Breast epithelium (tissue), 4 donors: ENCODE measurements at places on chromosomes 4 and X.
A peak's percentile ranks its signal among the peaks of the same experiment; 100 is the strongest.

DNA sequence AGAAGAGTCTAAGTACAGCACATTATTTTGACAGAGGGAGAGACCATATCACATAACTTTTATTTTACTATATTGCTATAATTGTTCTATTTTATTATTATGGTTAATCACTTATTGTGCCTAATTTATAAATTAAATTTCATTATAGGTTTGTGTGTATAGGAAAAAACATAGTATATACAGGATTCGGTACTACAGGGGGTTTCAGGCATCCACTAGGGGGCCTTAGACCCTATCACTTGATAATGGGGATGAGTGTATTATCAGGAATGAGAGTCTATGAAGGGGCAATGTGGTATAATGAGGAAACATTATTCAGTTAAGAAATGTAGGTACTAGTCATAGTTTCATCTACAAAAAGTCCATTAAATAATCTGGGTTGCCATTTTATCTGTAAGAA is 833.1 kb downstream of the C4orf33 start:
- no peaks in the 10 kb centered on the region for H3K36me3 ChIP-seq
- H3K4me1 ChIP-seq: no peaks in the 10 kb centered on the region
- no peak overlapping the region for H3K4me3 ChIP-seq
- no peak overlapping the region for H3K27ac ChIP-seq
- no peak for DNase-seq

GRCh38 chrX:8403988-8404387 is 60.6 kb upstream of the VCX3B start:
- no peaks in the 10 kb centered on the region for H3K36me3 ChIP-seq
- no peak for DNase-seq
- no peaks in the 10 kb centered on the region for H3K4me1 ChIP-seq
- no peaks in the 10 kb centered on the region for H3K27me3 ChIP-seq

DNA sequence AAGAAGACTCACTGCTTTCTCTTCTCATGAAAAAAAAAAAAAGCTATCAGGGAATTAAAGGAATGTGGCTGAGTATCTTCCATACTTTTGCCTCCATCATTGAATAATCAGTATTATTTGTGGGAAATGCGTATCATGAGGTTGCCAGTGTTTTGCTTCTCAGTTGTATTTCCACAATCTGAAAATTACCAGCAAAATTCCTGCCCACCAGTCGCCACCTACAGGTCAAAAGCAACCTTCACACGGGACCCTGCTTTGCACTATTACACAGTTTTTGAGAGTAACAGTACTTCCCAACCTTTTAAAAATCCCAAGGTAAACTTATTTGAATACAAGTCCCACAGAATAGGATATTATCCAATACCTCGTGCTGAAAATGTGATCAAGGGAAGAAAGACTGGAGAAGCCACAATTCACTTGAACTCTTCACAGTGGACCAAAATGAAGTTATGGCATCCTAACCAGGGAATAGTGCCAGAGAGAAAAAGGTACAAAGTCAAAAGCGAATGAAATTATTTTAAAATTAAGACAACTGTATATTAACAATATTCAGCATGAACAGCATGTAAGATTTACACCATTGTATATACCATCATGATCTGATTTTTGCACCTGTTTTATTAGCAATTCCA is 30.4 kb downstream of the PGRMC1 start:
- H3K27ac ChIP-seq: no peak overlapping the region
- H3K4me3 ChIP-seq: no peak overlapping the region
- no peaks in the 10 kb centered on the region for H3K4me1 ChIP-seq
- H3K27me3 ChIP-seq: no peaks in the 10 kb centered on the region

GRCh38 chrX:133475521-133475920 is 60.2 kb upstream of the GPC4 start:
- no peaks in the 10 kb centered on the region for H3K4me1 ChIP-seq
- DNase-seq: no peak

GRCh38 chr4:40205259-40206198 is 8.7 kb downstream of the RHOH start:
- no peak overlapping the region for H3K4me3 ChIP-seq
- peak overlapping the region; percentile 60 for H3K27ac ChIP-seq
- no peaks in the 10 kb centered on the region for H3K4me1 ChIP-seq
- no peaks in the 10 kb centered on the region for H3K36me3 ChIP-seq

DNA sequence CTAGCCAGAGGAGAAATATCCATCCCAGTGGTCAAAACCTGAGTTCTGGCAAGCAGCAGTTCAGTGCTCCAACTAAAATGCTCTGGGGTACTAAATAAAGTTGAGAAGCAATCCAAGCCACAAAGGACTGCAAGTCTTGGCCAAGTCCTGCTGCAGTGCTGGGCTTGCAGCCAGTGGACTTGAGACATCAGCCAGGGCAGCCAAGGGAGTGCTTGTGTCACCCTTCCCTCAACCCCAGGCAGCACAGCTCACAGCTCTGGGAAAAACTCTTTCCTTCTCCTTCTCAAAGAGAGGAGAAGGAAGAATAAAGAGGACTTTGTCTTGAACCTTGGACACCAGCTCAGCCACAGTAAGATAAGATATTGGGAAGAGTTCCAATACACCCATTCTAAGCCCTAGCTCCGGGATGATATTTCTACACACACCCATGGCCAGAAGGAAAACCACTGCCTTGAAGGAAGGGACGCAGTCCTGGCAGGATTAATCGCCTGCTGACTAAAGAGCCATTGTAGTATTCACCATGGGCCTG is 99.8 kb downstream of the PTCHD1 start:
- no peaks in the 10 kb centered on the region for H3K27me3 ChIP-seq
- no peaks in the 10 kb centered on the region for H3K36me3 ChIP-seq
- DNase-seq: peak; percentile 89
- H3K27ac ChIP-seq: peak overlapping the region; percentile 71
- H3K4me1 ChIP-seq: no peaks in the 10 kb centered on the region

DNA sequence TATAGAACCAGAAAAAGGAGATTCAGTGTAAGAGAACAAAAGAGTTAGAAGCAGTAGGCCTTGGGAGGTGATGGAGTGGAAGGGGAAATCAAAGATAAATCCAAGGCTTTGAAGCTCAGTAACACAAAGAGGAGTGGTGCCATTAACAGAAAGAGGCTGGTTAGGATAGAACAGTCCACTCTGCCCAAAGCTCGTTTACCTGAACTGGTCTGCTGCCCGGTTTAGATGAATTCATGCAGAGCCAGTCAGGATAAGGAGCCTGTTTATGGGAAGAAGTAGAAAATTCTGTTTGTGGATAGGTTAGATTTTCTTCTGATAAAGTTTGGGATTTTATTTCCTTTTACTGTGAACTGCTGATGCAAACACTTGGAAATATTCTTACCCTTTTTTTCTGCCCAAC is 80.6 kb downstream of the HMGB2 start:
- no peak for DNase-seq
- no peaks in the 10 kb centered on the region for H3K36me3 ChIP-seq
- H3K4me1 ChIP-seq: no peaks in the 10 kb centered on the region

- H3K36me3 ChIP-seq: no peaks in the 10 kb centered on the region
- no peak overlapping the region for H3K4me3 ChIP-seq
- no peak for DNase-seq
- no peaks in the 10 kb centered on the region for H3K4me1 ChIP-seq
- no peak overlapping the region for H3K27ac ChIP-seq
- no peaks in the 10 kb centered on the region for H3K27me3 ChIP-seq
Observed at GRCh38 chr4:130359542-130359941, 1263.6 kb downstream of the C4orf33 start.
